ENCODE measurements at places on chromosomes 5 and 9. TPM values are rescaled to one million over a fixed set of nuclear protein-coding genes. Genes with fewer than 3 reads are reported as not detected.

Gene CARTPT
- polyA plus RNA-seq: not detected

Gene PDLIM4
- polyA plus RNA-seq: 31.0 TPM

Gene FOXI1
- not detected for polyA plus RNA-seq

Gene TRIM36
- polyA plus RNA-seq: 0.15 TPM

Gene SEMA6A
- 0.23 TPM for polyA plus RNA-seq

Gene CDH10
- polyA plus RNA-seq: 0.02 TPM

Gene SHROOM1
- 8.5 TPM for polyA plus RNA-seq

Gene CD72
- 1.1 TPM for polyA plus RNA-seq

Gene CER1
- not detected for polyA plus RNA-seq

Gene SAPCD2
- polyA plus RNA-seq: 5.1 TPM

Gene GPX8
- 271 TPM for polyA plus RNA-seq

Gene C5orf58
- polyA plus RNA-seq: not detected

Gene TSSK1B
- polyA plus RNA-seq: not detected

Gene OLFM1
- polyA plus RNA-seq: 1.3 TPM

Gene SIL1
- polyA plus RNA-seq: 90.5 TPM

Gene CNTNAP3
- polyA plus RNA-seq: 0.27 TPM

Gene SLC6A19
- polyA plus RNA-seq: not detected

Gene SPACA9
- 3.4 TPM for polyA plus RNA-seq

Gene PIGO
- polyA plus RNA-seq: 18.7 TPM

Gene RLN2
- polyA plus RNA-seq: not detected

Gene IRGM
- polyA plus RNA-seq: not detected

Gene FOXD4L5
- not detected for polyA plus RNA-seq

Gene DMGDH
- polyA plus RNA-seq: 2.9 TPM

Gene LCN15
- polyA plus RNA-seq: not detected

Gene STKLD1
- 0.70 TPM for polyA plus RNA-seq

Gene SUSD3
- polyA plus RNA-seq: 0.98 TPM

Gene IFNA21
- polyA plus RNA-seq: not detected
